CD4-positive, alpha-beta T cell treated with Interferon gamma for 1 hour (primary cell): ENCODE measurements at places on chromosomes 3 and 15.

DNA sequence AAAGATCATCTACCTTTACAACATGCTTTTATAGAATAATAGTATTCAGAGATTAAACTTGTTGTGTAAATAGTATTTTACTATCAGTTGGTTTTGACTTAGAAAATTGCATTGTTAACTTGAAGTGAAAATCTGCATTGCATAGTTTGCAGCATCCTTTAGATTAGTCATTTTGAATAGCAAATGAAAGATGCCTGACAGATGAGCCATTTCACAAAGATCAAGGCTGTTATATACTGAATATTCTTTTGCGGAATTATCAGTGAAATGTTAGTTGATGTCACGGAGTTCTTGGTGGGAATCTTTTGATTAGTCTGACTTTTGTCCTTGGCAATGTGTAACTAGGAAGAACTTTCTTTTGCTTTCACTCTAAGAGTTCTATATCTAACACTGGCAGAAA is 24.5 kb downstream of the RSRC1 start:
- no peak for DNase-seq

DNA sequence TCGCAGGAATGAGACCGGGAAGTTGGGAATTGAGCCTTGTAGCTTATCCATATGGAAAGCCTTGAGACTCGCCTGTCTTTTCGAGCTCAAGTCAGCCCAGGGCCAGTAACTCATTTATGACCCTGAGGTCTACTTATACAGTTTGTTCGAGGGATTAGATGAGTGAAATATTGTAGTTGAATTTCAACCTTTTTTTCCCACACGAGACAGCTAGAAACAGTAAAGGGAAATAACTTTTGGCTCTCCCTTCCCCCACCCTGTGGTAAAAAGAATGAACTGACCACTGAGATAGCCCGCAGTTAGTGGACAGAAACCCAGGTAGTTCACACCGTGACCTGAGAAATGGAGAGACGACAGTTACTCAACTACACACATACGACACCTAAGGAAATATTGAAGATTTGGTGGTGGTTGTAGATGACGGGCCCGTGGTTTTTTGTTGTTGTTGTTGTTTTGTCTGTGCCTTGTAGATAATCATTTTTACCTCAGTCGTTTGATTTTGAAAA is 841 bp downstream of the EIF3J start:
- no peak for DNase-seq

DNA sequence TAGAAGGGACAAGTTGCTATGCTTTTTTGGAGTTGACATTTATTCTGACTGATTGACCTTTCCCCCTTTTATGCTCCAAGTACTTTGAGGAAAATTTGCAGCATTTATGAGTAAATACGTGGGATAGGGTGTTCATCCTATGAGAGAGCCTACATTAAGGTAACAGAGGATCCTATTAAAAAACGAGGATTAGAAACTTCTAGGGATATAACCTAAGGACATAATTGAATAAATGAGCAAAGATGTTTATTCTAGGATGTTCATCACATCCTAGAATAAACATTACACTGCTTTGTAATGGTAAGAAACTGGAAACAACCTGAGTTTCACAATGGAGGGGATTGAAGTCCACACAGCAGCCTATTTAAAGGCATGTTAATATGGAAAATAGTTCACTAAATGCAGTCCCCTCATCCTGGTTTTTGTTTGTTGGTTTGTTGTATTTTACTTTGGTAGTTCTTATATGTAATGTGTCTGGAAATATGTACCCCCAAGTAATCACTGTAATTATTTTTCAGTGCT is 23.9 kb upstream of the CLEC3B start:
- DNase-seq: no peak

DNA sequence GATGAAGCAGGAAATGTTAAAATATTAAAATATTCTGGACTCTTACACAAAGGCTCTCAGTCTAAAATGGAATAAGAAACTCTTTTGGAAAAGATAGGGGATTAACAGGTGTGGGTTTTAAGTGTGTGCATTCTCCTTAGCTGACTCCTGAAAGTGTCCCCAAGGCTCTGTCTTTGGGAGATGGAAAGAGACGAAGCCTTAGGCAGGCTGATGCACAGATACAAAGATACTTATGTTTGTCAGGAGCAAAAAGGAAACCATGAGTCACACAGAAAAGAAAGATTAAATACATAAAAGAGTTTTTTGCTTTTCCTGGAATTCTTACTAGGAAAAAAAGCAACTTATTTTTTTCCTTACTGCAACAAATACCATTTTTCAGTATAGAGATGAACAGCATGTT is 23.8 kb upstream of the ABI3BP start:
- DNase-seq: no peak

- no peak for DNase-seq
Observed at GRCh38 chr3:52002748-52003147, 7.1 kb upstream of the RPL29 start.

GRCh38 chr3:129315223-129315997 is 36.7 kb downstream of the HMCES start:
- DNase-seq: peak; percentile 40
